ENCODE measurements at places on chromosomes 3 and 15.

DNA sequence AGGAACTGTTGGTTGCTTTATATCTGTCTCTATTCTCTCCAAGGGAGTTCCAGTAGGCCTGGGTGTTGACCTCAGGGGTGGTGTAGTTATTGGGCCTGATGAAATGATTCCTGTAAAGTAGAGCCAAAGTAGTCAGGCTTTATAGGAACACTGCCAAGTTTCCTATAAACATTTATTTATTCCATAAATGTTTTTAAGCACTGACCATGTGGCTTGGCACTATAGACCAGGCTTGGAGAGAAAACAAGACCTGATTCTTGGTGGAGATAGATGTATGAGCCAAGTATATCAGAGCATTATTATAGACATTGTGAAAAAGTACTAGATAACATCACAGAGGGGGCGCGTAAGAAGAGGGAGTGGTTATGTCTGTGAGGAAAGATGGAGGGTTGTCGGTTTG, 65.9 kb downstream of the TFG start:
- no peaks in the 10 kb centered on the region for H3K27me3 ChIP-seq
- no peak overlapping the region for H3K27ac ChIP-seq

DNA sequence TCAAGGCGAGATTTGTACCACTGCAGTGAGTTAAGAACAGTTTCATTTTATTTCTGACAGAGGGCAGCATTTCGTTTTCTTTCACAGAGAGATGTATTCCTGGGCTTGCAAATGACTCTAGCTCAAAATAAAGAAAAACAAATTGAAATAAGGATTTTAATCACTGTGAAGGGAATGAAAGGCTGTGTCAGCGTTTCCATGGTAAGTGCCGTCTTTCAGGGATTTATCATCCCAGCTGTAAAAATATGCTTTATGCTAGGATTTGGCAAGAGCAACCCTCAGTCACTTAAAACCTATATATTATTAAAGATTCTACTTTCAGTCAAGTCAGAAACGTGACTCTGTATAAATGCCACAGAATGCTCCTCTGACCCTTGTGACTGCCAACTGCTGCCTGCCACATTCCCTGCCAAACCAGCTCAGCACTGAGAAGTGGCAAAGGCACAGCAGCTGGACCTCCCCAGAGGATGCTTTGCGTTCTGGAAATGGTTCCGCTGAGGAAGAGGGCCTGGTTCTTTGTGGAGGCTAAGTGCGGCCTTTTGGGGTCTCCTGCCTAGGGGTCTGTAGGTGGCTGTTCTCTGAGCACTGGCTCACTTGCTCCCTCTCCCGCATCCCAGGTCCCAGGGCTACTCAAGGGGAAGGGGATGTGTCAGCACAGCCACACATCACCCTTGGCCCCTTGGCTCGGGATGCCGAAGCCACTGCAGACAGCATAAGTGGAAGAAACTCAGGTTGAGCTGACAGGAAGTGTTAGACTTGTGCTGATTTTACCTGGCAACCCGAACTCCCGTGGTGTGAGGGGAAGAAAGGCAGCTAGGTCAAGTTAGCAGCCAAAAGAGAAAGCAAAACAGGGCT, 56.6 kb upstream of the POMGNT2 start:
- no peaks in the 10 kb centered on the region for H3K27me3 ChIP-seq
- DNase-seq, result peak; percentile 23
- H3K36me3 ChIP-seq, result no peaks in the 10 kb centered on the region
- H3K4me3 ChIP-seq, result no peak overlapping the region
- H3K27ac ChIP-seq, result no peak overlapping the region
- no peaks in the 10 kb centered on the region for H3K4me1 ChIP-seq

DNA sequence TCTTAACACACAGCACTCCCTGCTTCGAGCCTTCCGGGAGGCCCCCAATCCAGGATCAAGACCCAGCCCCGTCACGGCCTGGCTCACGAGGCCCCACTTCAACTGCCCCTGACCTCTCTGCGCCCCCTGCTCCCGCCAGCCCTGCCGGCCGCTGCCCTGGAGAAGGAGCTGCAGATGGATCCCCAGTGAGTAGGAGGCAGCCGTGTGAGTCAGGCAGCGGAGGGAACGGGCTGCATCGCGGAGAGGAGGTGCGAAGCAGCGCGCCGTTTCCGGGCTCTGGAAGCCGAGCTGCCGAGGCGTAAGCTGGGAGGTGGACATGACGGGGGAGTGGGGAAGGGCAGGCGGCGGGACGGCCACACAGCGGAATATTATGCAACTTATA, 133.4 kb downstream of the TPRA1 start:
- no peaks in the 10 kb centered on the region for H3K36me3 ChIP-seq
- no peak overlapping the region for H3K27ac ChIP-seq
- peaks cover 4% of the 10 kb centered on the region for H3K4me1 ChIP-seq
- peaks cover 53% of the 10 kb centered on the region for H3K27me3 ChIP-seq
- H3K4me3 ChIP-seq, result no peak overlapping the region

GRCh38 chr3:169945313-169945712, 21.3 kb upstream of the SEC62 start:
- no peaks in the 10 kb centered on the region for H3K4me1 ChIP-seq
- no peaks in the 10 kb centered on the region for H3K27me3 ChIP-seq
- peak; percentile 36 for DNase-seq
- no peaks in the 10 kb centered on the region for H3K36me3 ChIP-seq
- no peak overlapping the region for H3K27ac ChIP-seq

- H3K27me3 ChIP-seq, result no peaks in the 10 kb centered on the region
- DNase-seq, result peak; percentile 83
- H3K27ac ChIP-seq, result peak overlapping the region; percentile 77
- H3K36me3 ChIP-seq, result no peaks in the 10 kb centered on the region
- H3K4me3 ChIP-seq, result peak overlapping the region; percentile 76
- peaks cover 14% of the 10 kb centered on the region for H3K4me1 ChIP-seq
These were observed 1.9 kb downstream of the GNAI2 start for GRCh38 chr3:50237754-50238548.

- H3K4me3 ChIP-seq, result no peak overlapping the region
- H3K4me1 ChIP-seq, result peaks cover 39% of the 10 kb centered on the region
- DNase-seq, result peak; percentile 89
- H3K36me3 ChIP-seq, result no peaks in the 10 kb centered on the region
- no peaks in the 10 kb centered on the region for H3K27me3 ChIP-seq
These were observed 25.9 kb upstream of the SPRED1 start for GRCh38 chr15:38226608-38227266.

- H3K27me3 ChIP-seq, result no peaks in the 10 kb centered on the region
- H3K27ac ChIP-seq, result no peak overlapping the region
- no peaks in the 10 kb centered on the region for H3K36me3 ChIP-seq
- peak; percentile 63 for DNase-seq
These were observed 52.3 kb downstream of the NCEH1 start for GRCh38 chr3:172658344-172659245.

Data from A673 (cell line).